ENCODE measurements at places on chromosomes 1 and 21.
A peak's percentile ranks its signal among the peaks of the same experiment; 100 is the strongest.

GRCh38 chr21:31143036-31143435 lies 104.8 kb upstream of the KRTAP19-8 start:
- DNase-seq = no peak

GRCh38 chr1:226548256-226549093 lies at the start of gene STUM:
Gene STUM (plus strand): TSS chr1:226548764. CDS start chr1:226548905, 141 bp downstream.
- DNase-seq = no peak

- no peak for DNase-seq
Measured at GRCh38 chr1:171389171-171389570, 75.2 kb downstream of the FMO4 start.

DNA sequence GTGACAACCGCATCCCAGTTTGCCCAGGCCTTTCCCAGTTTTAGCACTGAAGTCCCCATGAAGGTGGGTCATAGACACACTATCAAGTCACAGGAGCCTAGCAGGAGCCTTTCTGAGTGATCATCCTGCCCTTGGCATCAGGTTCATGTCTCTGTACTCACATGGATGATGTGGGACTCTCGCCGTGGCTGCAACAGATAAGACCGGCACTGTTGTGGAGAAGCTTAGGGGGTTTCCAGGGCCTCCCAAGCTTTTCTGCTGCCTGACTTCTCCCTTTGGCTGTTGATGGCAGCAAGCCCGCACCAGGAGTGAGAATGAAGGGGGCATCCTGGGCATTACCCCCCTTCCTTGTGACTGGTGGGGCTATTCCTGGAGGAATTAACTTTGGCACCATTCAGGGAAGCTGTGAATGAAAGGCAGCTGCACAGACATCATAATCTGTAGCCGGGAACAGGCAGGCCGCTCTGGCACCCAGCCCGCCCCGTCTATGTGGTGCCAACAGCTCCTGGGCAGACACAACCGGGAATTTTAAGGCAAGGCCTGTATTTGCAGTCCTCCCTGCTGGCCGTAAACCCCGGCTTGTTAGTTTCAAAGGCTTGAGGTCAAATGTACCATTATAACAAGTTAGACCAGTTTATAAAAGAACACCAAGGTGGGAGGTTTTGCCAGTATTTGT lies 148.6 kb downstream of the HUNK start:
- DNase-seq = no peak

DNA sequence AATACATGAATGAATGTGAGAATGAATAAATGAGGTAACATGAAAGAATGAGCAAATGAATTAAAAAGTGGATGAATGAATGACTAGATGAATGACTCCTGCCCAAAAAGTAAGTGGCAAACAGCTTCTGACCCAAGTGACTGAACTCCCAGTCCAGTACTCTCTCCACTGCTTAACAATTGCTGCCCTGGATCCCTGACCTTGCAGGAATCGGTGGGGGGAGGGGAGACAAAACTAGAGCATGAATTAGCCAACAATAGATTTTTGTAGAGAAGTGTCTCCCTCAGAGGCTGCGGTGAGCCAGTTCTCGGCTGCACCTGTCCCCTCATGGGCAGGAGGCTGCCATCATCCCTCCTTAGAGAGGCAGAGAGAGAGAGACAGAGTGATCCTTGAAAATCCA lies 5.9 kb upstream of the GRIK3 start:
- DNase-seq = no peak

- no peak for DNase-seq
Measured at GRCh38 chr1:233933339-233933738, 28.9 kb downstream of the SLC35F3 start.

- DNase-seq = no peak
Measured at GRCh38 chr1:234920136-234920842, 208.3 kb downstream of the TOMM20 start.

GRCh38 chr1:1942753-1943656 lies 23.9 kb upstream of the TMEM52 start:
- no peak for DNase-seq

GRCh38 chr1:36991551-36991950 lies 42.8 kb downstream of the GRIK3 start:
- DNase-seq = no peak

DNA sequence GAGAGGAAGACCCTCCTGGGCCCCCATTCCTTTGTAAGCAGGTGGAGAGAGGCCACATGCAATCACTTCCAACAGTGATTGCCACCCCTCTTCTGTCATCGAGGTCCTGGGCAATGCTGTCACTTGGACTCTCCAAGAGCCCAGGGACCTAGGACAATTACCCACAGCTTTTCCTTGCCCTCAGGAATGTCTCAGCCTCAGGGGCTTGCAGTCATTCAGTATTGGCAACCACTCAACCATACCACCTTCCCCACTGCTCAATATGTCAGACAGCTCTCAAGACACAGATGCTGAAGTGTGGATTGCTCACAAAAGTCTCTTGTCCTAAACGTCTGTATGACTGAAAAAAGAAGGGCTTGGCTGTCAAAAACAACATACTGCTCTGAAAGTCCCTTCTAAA lies 87.8 kb downstream of the PTPN14 start:
- DNase-seq = no peak

DNA sequence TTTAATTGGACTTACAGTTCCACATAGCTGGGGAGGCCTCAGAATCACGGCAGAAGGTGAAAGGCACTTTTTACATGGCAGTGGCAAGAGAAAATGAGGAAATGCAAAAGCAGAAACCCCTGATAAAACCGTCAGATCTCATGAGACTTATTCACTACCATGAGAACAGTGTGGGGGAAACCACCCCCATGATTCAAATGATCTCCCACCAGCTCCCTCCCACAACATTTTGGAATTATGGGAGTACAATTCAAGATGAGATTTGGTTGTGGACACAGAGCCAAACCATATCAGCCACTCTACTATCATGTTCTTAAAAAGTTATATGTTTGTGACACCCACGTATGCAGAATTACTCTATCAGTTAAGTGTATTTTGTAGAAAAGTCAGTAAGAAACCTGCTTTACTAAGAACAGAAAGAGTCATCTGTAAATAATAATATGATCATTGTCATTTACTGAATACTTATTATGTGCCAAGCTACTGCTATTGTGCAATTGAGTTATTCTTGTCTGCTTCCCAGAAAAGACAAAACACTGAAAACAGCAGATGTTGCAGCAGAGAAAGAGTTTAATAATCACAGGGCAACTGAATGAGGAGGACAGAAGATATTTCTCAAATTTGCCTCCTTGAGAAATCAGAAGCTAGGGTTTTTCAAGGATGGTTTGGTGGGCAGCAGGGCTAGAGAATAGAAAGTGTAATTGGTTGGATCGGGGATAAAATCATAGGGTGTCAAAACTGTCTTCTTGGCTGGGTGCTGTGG lies 207.7 kb upstream of the FGGY start:
- DNase-seq = no peak

DNA sequence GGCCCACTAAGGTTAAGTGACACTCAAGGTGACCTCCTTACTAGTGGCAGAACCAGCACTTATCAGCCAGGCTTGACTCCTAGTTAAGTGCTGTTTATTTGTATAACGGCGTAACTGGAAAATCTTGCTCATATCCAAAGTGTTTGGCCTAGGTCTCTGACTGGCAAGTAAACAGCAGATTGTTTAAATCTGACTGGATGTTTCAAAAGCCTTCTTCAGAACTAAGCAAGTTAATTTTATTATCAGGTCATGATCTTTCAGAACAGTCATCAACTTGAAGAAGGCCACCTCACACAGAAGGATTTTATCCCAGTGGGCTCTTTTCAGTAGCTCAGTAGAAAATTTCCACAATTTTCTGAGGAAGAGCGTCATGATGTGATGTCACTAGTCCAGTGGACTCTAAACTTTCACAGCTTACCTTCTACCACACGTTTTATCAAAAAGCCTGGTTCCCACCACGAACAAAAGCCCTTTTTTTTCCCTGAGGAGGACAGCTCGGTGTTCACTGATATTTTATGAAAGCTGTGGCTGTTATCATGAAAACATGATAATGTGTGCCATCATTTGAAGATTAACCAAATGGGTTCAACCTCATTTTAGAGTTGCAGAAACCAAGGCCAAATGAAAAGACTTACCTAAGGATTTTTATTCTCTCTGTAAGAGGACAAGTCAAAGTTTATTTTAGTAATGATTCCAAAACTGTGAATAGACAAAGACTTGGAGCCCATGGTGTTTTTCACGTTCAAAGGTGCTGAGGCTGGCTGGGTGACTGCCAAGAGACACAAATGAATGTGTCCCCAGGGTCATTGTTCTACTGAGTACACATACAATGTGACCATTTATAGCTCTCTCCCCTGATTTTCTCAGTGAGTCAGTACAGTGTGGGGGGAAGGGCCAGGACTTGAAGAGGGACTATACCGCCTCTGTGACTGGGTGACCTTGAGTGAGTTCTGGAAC lies 9.1 kb downstream of the SGIP1 start:
- DNase-seq = no peak

GRCh38 chr1:21175670-21176581 lies 771 bp downstream of the EIF4G3 start:
- DNase-seq = no peak

- no peak for DNase-seq
Measured at GRCh38 chr1:66013371-66013770, 220.7 kb downstream of the PDE4B start.

- no peak for DNase-seq
Measured at GRCh38 chr1:175514387-175514953, 228.9 kb downstream of the TNR start.

DNA sequence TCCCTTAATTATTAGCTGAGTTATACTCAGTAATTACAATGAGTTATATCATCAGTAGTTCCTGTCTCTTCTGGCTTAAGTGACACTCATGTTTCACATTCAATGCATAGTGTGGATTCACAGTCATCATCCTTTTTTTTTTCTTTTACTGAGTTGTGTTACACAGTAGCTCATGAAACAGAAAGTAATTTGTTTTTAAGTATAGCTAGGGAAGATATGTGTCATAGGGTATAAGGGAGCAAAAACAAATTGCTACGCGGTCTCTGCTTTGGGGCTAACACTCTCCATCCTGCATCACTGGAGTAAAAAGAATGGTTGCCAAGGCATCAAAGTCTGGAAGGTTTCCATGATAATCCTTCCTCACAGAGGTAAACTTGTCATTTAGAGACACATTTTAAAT lies 971.7 kb upstream of the NCAM2 start:
- no peak for DNase-seq

- DNase-seq = no peak
Measured at GRCh38 chr1:65235867-65236805, 73.2 kb upstream of the DNAJC6 start.

DNA sequence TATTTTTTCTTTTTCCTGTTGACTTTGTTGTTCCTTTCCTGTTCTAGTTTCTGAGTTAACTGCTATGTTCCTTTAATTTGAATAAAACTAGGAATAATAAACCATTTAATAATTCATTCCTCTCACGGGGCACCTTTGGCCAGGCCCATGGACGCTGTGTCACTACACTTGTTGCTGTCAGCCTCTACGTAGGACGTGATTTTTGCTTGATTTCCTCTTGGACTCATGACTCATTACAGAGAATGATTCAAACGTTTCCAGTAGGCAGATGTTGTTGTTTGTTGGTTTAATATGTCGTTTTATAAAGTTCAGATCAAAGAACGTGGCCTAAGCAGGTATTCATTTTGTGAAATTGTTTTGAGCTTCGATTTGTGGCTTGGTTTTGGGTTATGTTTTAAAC lies 9.1 kb upstream of the SLC19A1 start:
- DNase-seq = no peak

DNA sequence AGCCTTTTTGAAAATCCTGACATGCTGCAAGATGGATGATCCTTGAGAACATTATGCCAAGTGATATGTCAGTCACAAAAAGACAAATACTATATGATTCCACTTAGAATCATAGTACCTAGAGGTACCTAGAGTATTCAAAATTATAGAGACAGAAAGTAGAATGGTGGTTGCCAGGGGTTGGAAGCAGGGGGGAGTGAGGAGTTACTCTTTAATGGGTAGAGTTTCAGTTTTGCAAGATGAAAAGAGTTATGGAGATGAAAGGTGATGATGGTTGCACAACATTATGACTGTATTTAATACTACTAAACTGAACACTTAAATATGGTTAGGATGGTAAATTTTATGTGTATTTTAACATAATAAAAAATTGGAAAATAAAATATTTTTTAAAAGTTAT lies 37.9 kb upstream of the PODN start:
- DNase-seq = no peak

- DNase-seq = no peak
Measured at GRCh38 chr1:147781056-147781471, 20.7 kb upstream of the GJA5 start.

- no peak for DNase-seq
Measured at GRCh38 chr1:29712284-29712651, 475.9 kb downstream of the PTPRU start.

GRCh38 chr1:65769636-65770035 lies 23.1 kb upstream of the PDE4B start:
- DNase-seq = no peak

GRCh38 chr1:5720484-5720883 lies 271.7 kb downstream of the NPHP4 start:
- no peak for DNase-seq

GRCh38 chr1:93769777-93770176 lies 88.1 kb upstream of the BCAR3 start:
- DNase-seq = no peak

DNA sequence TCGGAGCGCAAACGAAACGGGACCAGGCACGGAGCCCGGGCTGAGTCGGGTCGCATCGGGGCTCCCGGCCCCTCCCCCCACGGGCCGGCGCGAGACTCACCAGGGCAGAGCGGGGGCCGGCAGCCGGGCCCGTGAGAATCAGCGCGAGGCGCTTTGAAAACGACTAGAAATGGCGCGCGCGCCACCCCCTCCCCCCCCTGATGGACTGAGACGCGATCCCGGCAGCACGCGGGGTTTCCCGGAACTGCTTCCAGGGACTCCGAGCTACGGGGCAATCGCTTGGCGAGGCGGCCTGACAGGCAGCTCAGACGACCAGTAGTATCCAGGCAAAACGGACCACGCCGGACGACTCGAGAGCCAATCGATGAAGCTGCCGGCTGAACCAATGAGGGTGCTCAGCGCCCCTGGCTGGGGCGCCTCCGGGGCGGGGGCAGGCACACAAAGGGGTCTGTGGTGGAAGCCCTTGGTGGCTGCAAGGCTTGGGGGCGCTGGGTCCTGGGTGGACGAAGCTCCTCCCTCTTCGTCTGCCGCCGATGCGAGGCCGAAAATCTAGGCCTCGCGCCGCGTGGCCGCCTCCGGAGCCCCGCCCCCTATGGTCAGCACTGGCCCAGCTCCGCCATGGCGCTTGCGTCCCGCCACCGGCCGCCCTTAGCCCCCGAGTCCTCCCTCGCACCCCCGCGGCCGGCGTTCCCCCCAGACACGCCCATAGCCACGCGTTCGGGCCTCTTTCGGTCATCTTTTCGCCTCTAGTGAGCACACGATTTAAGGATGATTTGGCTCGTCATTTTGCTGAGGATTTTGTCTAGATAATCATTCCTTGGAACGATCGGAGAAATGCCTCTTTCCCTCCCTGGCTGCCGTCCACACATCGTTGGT lies at the start of gene HNRNPR:
TSS of gene HNRNPR (minus strand) at position 174 of the 876 bp plus-strand sequence. CDS start 3,276 bp downstream, outside the sequence.
- peak; percentile 95 for DNase-seq

GRCh38 chr1:53121319-53122172 lies 20.9 kb downstream of the SLC1A7 start:
- no peak for DNase-seq

DNA sequence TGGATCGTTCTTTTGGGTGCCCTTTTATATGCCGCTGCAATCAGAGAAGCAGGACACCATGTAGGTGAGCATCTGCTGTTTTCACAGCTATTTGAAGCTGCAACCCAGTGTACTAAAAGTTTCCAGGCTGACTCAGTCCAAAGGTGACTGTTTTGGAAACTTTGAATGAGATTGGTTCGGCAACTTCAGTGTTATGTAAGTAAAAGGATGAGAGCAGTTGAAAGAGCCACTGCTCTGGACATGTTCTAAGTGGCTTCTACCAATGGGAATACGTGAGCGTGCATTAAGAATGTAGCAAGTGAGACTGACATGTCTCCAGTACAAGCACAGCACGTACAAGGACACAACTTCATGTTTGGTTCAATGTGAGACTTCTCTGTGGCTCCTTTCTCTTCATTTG lies 55.6 kb downstream of the DDR2 start:
- no peak for DNase-seq

All from GOT3 (cell line).